Activated CD8-positive, alpha-beta memory T cell treated with anti-CD3 and anti-CD28 coated beads, Interleukin-2, amount 10 ng/mL, durations not matched to agents 7 days and 5 days (primary cell): ENCODE measurements at places on chromosomes 1 and 21. TPM values are rescaled to one million over a fixed set of nuclear protein-coding genes. Genes with fewer than 3 reads are reported as not detected.

Gene GPR153
- 1.2 TPM for total RNA-seq

Gene MATN1
- total RNA-seq = not detected

Gene HEYL
- not detected for total RNA-seq

Gene MX2
- 158 TPM for total RNA-seq

Gene PTGER3
- 0.80 TPM for total RNA-seq

Gene GBP4
- 69.7 TPM for total RNA-seq

Gene CD53
- total RNA-seq = 439 TPM

Gene CDC42SE1
- total RNA-seq = 214 TPM

Gene OLIG2
- not detected for total RNA-seq

Gene AMY2A
- not detected for total RNA-seq

Gene LIPI
- not detected for total RNA-seq

Gene TAL1
- total RNA-seq = not detected
